ENCODE measurements at places on chromosomes 1 and 21.

GRCh38 chr1:93353286-93353685 lies 7.6 kb downstream of the DR1 start:
- DNase-seq, result no peak

DNA sequence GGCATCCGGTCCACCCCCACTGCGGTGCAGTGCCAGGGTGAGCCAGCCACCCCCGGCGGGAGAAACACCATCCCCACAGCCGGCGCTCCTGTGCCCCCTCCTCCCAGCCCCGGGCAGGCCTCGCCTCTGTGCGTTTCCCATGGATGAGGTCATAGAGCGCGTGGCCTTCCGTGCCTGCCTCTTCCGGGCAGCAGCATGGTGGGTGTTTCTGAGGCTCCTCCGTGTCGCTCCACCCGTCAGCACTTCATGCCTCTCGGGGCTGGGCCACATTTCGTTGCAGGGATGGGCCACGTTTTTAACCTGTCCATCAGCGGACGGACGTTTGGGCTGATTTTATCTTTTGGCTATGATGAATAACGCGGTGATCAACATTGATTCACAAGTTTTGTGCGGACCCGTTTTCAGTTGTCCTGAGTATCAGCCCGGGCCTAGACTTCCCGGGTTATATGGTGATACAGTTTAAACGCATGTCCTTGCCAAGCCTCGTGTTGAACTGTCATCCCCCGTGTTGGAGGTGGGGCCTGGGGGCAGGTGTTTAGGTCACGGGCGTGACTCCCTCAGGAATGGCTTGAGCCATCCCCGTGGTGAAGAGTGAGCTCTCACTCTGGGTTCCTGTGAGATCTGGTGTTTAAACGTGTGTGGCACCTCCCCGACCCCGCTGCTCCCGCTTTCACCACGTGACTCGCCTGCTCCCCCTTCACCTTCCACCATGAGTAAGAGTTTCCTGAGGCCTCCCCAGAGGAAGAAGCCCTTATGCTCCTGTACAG lies 64.8 kb downstream of the SLX9 start:
- no peak for DNase-seq

- no peak for DNase-seq
Measured at GRCh38 chr1:32073299-32074229, 825 bp downstream of the TMEM39B start.

- peak; percentile 41 for DNase-seq
Measured at GRCh38 chr1:172727956-172728603, 69.2 kb downstream of the FASLG start.

GRCh38 chr1:10799726-10800125 lies 3.3 kb upstream of the CASZ1 start:
- DNase-seq, result no peak
